Testis (tissue), 5 donors: ENCODE measurements at places on chromosomes 2 and 18. TPM values are rescaled to one million over a fixed set of nuclear protein-coding genes. Genes with fewer than 3 reads are reported as not detected.

Gene HTR2B
- total RNA-seq, result 0.37 TPM

Gene HOXD10
- 3.3 TPM for total RNA-seq

Gene ERBB4
- 47.7 TPM for total RNA-seq

Gene CENPA
- total RNA-seq, result 5.0 TPM

Gene RAD51AP2
- 22.7 TPM for total RNA-seq

Gene CKAP2L
- 7.1 TPM for total RNA-seq

Gene CACNB4
- 83.8 TPM for total RNA-seq

Gene EGR4
- total RNA-seq, result 14.9 TPM

Gene CNTNAP5
- total RNA-seq, result 0.31 TPM

Gene LRRC30
- total RNA-seq, result not detected
